ENCODE measurements at places on chromosomes 1 and 21.

- no peak for DNase-seq
Measured at GRCh38 chr1:64540265-64540791, 70.4 kb downstream of the CACHD1 start.

DNA sequence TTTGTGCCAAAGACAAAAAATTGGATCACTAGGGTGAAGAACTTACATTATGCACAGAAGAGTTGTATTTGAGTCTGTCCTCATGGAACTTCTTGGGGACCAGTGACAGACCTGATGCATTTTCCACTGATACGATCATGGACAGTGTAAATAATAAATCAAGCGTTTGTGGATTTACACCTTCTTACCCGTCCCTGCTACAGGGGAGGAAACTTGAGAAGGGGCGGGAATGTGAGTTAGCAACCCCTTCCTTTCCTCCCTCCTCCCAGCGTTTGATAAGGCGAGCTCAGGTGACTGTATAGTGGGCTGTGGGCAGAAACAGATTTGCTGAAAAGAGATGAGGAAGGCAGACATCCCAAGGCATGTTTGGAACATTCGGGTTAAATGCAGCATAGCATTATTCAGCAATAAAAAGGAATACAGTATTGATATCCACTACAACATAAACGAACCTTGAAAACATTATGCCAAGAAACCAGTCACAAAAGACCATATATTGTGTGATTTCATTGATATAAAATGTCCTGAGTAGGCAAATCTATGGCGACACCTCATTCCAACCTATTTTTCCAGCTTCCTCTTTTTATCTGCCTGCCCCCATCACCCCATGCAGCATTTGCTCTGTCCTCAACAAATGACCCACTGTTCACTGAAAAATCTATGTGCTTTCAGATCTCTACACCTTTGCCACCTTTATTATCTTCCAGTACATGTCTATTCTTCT is 128.7 kb downstream of the ZZZ3 start:
- DNase-seq = no peak

DNA sequence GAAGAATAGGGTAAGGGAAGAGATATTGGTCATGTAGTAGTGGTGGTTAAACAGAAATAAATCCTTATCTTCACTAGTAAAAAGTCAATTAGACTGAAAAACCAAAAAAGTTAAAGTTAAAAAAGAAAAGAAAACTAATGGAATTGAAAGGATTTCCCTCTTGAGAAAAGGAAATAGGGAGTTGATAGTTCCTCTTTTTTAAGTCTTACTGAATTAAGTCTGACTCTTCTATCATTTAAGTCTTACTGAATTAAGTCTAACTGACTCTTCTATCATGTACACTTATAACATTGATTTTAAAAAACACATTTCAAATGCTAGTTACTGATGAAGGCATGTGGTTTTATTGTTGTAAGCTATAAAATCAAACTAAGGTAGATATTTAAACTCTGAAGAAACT is 49.5 kb upstream of the TENT5C start:
- DNase-seq = no peak

DNA sequence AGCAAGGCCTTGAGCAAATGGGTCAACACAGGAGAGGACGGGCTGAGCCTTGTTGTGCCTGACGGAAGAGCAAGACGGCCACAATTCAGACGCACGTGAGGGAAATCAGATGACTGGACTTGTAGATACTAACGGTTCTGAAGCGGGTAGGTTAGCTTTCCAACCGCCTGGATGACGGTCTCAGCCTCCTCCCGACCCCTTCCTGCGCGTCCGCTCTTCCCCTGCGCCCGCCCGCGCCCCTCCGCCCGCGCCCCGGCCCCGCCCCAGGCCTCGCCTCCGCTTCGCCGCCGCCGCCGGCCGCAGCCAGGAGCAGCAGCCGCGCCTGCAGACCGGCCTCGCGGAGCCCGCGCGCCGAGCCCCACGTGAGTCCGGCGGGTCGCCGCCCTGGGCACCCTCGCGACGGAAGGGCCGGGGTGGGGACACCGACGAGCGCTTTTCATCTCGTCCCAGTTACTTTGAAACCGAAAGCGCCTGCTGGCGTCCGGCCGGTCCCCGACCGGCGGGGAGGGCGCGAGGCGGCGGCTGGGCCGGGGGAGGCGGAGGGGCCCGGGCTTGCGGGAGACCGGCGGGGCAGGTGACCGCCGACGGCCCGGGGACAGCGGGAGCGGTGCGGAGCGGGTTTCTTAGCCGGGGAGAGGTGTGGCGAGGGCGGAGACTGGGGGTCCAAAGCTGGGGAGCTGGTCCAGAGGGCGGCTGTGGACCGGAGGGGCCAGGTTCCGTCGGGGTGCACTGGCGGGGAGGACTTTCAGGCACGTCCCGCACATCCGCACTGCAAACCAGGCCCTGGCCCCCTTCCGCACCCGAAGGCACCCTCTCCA is at the start of gene TRAF5:
TSS of gene TRAF5 (plus strand) at position 306 of the 818 bp plus-strand sequence. CDS start 26,407 bp downstream, outside the sequence.
- peak; percentile 73 for DNase-seq

- no peak for DNase-seq
Measured at GRCh38 chr1:150964164-150964489, 10.5 kb downstream of the CERS2 start.

DNA sequence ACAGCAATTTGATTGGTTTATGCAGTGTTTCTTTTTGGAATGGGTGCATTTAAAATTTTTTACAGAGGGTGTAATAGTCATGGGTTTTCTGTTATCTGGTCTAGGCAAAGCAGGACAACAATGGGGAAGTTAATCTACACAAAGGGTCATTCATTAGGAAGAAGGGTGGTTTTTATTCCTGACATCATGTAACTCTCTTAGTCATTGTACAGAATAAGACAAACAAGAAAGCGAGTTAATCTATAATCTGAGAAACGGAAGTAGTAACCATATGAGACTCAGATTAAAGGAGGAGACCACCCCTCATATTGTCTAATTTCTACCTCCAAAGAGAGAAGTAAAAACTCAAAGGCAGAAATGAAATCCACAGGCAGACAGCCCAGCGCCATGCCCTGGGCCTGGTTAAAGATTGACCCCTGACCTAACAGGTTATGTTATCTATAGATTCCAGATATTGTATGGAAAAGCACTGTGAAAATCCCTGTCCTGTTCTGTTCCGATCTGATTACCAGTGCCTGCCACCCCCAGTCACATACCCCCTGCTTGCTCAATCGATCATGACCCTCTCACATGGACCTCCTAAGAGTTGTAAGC is 10.5 kb upstream of the IFI6 start:
- no peak for DNase-seq

DNA sequence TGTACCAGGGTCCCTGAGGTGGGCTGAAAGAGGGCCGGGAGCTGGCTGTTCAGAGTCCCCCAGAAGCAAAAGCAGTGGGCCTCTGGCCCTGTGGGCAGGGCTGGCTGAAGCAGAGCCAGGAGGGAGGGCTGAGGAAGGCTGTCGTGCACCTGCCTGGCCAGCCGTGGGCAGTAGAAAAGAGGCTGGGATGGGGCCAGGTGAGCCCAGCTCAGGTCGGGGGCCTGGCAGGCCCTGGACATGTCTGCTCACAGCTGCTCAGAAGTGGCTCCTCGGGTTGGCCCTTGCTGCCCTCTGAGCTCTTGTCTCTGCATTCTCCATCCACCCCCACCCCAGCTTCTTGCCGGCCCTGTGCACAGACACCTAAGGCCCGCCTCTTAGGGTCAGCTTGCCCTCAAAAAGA is 60.0 kb downstream of the TCP10L start:
- DNase-seq = no peak

GRCh38 chr1:209937996-209938959 is at the start of gene SYT14:
TSS of gene SYT14 (plus strand) at chr1:209938217. CDS start at chr1:209938265, 48 bp downstream.
- peak; percentile 77 for DNase-seq

- DNase-seq = no peak
Measured at GRCh38 chr1:186740324-186740723, 60.1 kb upstream of the PTGS2 start.

DNA sequence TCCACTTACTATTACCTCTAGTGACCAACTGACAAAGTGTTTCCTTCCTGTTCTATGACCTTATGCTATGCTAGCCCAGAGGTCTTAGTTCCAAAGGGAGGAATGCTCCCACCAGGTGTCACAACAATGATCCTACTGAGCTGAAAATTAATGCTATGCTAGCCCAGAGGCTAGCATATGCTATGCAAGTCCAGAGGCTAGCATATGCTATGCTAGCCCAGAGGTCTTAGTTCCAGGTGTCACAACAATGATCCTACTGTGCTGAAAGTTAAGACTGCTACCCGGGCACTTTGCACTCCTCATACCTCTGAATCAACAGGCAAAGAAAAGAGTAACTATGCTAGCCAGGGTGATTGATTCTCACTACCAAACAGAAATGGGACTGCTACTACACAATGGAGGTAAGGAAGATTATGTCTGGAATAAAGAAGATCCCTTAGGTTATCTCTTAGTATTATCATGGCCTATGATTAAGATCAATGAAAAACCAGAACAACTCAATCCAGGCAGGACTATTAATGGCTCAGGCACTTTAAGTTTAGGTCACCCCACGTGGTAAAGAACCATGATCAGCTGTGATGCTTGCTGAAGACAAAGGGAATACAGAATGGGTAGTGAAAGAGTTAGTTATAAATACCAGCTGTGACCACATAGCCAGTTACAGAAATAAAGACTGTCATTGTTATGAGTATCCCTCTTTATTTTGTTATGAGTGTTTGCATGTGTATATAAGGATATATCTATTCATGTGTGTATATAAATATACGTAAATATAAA is 114.1 kb downstream of the CSMD2 start:
- DNase-seq = no peak

DNA sequence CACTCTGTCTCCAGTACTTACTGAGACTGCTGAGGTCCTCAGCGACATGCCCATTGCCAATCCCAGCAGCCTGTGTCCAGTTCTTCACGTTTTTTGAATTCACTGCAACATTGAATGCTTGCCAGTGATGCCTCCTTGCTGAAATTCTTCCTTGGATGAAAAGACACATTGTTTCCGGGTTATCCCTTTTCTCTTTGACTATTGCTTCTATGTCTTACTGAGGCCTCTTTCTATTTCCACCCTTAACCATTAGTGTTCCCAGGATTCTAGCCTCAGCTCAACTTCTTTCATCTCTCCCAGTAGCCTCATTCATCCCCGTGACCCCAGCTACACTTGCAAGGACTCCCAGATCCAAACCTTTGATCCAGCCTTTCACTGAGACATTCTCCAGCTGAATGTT is 46.5 kb upstream of the KIF26B start:
- no peak for DNase-seq

DNA sequence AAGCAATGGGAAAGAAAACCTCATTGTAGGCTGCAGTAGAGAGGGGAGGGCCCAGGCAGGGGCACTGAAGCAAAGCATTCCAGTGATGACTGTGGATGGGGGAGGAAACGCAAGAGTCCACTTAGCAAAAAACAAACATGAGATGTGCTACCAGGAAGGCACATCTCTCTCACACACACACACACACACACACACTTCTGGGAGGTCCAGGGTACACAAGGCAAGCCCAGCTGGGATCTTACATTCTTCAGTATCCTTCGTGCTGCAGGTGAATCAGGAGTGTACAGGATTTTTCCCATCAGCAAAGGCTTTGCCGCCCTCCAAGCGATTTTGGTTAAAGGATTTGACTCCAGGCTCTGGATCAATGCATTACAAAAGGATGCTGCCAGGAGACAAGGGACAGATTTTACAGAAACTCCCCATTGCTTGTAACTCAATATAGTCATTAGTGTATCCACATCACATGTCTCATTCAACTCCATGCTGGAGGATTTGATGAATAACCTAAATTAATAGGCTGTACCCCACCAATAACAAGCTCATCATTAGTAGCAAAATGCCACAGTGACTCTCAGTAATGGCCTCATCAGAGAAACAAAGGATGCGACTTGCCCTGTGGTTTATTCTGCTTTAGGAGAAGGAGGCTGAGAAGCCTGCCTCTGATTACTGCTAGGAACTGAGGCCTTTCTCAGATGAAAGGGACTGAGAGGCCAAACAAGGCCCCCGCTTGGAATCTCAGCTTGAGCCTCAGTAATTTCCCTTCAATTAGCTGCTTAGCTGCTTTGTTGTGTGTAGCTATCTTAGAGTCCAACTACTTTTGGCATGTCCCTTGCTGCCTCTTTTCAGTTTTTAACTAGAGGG is 41.6 kb downstream of the ABCA4 start:
- DNase-seq = no peak

DNA sequence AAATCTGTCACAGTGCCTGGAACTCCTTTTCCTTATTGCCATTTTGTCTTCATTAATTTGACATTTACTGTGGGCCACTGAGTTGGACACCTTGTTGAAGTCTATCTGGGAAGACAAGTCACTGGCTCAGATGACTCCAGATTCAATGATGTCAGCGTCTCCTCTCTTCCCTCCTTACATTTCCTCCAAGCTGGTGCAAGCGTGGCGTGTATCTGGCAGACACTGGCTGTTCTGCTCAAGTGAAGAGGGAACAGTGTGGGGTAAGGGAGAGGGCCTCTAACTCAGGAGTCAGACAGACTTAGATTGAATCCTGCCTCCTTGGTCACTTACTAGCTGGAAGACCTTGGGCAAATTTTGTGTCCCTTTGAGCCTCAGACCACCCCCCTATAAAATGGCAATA is 8.7 kb upstream of the ZNF691 start:
- DNase-seq = no peak

GRCh38 chr1:161111527-161111926 is 6.3 kb downstream of the PFDN2 start:
- no peak for DNase-seq

DNA sequence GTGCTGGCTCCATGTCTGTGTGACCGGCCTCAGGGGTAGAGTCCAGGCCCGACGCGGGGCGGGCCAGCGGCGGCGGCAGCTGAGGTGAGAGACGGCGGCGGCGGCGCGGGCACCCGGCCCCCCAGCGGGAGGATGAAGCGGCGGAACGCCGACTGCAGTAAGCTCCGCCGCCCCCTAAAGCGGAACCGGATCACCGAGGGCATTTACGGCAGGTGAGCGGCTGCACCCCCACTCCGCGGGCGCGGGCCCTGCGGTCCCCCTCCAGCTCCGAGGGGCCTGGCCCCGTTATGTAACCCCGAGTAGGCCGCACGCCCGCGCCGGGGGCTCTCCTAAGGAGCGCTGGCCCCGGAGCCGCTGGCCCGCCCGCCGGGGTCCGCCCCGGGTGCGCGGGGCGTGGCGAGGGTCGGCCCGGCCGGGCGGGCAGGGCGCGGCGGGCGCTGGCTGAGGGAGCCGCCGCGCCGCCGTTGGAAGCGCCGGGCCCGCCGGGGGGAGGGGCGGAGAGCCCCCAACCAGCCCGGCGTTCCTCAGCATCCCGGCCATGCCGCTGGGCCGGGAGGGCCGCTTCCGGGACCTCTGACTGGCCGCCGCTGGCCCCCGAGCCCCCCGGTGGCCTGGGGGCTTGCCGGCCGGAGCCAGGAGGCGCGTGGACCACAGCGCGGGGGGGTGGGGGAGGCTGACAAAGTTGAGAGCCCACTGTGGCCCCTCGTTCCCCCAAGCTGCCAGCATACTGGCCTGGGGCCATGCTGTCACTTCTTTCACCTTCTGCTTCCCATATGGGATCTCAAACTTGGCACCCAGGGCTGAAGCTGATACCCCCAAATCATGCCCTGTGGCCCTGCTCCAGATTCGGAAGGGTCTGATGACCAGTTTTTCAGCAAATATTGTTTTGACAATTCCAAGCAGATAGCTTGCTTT is 527 bp downstream of the MACO1 start:
- peak; percentile 78 for DNase-seq

DNA sequence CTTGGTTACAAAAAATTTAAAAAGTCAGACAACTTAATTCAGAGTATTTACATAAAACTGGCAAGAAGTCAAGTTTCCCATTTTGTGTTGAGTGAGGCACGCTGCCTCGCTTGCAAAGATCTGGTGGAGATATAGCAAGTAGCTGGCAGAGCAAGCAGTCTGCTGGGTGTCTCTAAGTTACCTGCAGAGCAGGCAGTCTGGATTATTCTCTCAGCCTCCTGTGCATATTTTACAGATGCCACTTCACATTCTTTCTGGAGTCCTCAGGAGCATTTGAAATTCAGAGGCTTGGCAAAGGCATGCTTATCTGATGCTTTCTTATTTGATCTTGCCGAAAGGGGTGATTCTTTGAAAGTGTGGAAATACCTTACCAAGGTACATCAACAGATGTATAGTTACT is 640.4 kb upstream of the ADGRL4 start:
- DNase-seq = peak; percentile 49

Data from cardiac muscle cell (in vitro differentiated cells and primary cell).